Activated CD8-positive, alpha-beta memory T cell treated with anti-CD3 and anti-CD28 coated beads, Interleukin-2, amount 10 ng/mL, durations not matched to agents 7 days and 5 days (primary cell): ENCODE measurements at places on chromosomes 1 and 21. TPM values are rescaled to one million over a fixed set of nuclear protein-coding genes. Genes with fewer than 3 reads are reported as not detected.

Gene FAM72C
- 10.9 TPM for total RNA-seq

Gene LORICRIN
- total RNA-seq = not detected

DNA sequence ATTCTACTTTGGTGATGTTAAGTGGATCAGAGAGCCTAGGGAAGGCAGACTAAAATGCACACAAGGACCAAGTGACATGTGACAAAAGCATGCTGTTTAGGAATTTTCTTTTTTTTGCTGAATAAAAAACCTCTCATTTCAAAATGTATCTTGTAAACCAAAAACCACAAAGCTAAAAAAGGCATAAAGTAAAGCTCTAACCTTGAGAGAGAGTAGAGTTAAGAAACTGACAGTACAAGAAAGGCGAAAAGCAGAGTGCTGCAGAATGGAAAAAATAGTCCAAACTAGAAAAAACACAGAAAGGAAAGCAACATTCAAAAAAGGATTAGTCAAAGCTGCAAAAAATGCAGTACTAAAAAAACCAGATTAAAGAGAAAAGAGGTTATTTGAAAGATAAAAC lies 76.5 kb downstream of the EPS15 start:
- no peak overlapping the region for H3K4me3 ChIP-seq
- peak overlapping the region; percentile 75 for H3K27ac ChIP-seq
- peaks cover 47% of the 10 kb centered on the region for H3K36me3 ChIP-seq
- no peak for DNase-seq

DNA sequence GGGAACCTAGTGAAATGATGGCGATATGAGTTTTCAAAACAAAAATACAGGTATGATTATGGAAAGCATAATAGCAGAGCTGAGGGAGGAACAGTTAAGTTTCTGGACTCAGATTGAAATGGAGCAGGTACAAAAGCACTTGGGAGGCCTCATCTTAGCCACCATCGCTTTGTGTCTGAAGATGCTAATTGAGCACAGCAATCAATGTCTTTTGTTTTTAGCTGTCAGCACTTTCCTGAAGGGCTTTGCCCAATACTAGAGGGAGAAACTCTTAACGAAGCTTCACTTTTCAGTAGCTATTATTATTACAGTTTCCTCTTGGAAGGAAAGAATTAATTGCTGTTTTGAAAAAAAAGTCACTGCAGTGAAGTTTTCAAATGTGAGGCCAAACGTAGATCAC lies 348.7 kb downstream of the RWDD3 start:
- no peaks in the 10 kb centered on the region for H3K27me3 ChIP-seq
- no peak for DNase-seq
- H3K4me1 ChIP-seq = no peaks in the 10 kb centered on the region
- H3K4me3 ChIP-seq = no peak overlapping the region
- no peaks in the 10 kb centered on the region for H3K36me3 ChIP-seq
- no peak overlapping the region for H3K27ac ChIP-seq

DNA sequence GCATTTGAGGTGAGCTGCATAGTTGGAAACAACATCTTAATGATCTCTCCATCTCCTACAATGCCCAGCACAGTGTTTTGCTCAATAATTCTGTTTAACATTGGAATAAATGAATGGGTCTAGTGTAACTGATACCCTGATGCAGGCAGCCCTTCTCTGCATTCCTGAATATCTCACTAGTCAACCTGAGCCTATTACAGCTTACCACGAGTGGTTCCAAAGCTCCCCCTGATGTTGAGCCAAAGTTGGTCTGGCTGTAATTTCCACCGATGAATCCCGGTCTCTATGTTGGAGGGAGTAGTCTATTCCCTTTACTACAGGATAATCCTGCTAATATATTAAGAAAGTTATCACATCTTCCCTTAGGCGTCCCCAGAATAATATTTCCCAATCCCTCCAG lies 63.8 kb downstream of the ZBTB18 start:
- H3K27ac ChIP-seq = no peak overlapping the region
- H3K4me3 ChIP-seq = no peak overlapping the region
- no peaks in the 10 kb centered on the region for H3K36me3 ChIP-seq
- H3K27me3 ChIP-seq = peaks cover 20% of the 10 kb centered on the region

DNA sequence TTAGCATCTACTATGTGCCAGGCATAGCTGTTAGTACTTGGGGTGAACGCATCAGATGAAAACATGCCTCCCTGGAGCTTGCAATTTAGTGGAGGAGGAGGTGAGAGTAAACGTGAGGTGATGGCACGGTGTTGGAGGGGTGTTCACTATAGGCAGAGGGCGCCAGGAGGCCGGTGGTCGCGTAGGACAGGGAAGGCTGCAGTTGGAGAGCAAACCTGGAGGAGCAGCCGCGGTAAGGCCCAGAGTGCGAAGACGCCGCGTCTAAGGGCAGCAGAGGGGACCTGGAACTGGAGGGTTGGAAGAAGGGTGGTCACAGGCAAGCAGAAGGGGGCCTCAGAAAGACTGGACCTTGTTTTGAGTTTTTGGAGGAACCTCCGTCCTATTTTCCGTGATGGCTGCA lies 30.2 kb upstream of the TRIM17 start:
- H3K27me3 ChIP-seq = peaks cover 46% of the 10 kb centered on the region
- DNase-seq = no peak
- peak overlapping the region; percentile 38 for H3K4me3 ChIP-seq
- peaks cover 28% of the 10 kb centered on the region for H3K4me1 ChIP-seq

DNA sequence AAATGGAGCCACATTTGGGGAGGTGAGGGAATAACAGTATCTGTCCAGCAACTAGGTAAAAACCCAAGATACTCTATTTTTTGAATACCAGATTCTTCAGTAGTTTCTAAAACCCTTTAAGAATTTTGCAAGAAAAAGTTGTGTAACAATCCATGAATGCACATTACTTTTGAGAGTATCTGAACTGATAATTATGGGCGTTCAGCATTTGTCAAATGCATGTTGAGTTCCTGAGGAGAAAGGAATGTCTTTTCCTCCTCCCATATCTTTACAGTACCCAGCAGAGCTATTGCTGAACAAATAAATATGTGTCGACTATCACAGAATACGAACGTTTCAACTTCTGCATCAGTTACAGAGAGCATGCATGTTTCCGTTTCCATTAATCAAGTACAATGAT lies 104.5 kb downstream of the PCNX2 start:
- no peak overlapping the region for H3K4me3 ChIP-seq
- H3K4me1 ChIP-seq = no peaks in the 10 kb centered on the region
- H3K27ac ChIP-seq = no peak overlapping the region
- peaks cover 32% of the 10 kb centered on the region for H3K36me3 ChIP-seq
- no peaks in the 10 kb centered on the region for H3K27me3 ChIP-seq
- DNase-seq = no peak

GRCh38 chr1:192749349-192749748 lies 59.5 kb upstream of the RGS2 start:
- H3K36me3 ChIP-seq = no peaks in the 10 kb centered on the region
- no peaks in the 10 kb centered on the region for H3K27me3 ChIP-seq
- H3K27ac ChIP-seq = no peak overlapping the region
- H3K4me3 ChIP-seq = no peak overlapping the region
- no peaks in the 10 kb centered on the region for H3K4me1 ChIP-seq
- DNase-seq = no peak

DNA sequence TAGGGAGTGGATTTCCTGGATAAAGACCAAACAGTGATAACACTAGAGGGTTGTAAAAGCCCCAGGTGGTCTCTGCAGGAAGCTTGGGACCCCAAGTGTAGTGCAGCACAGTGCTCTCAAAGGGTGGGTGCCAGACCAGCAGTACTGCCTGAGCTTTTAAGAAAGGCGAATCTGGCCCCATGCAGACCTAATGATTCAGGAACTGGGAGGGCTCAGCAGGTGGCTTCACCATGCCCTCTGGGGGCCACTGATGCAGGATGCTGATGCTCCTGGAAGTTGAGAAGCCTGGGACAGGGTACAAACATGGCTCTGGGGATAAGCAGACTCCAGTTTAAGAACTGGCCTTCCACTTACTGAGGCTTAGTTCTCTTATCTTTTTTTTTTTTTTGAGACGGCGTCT lies 29.1 kb upstream of the NEK2 start:
- no peaks in the 10 kb centered on the region for H3K4me1 ChIP-seq
- no peak overlapping the region for H3K27ac ChIP-seq
- H3K36me3 ChIP-seq = no peaks in the 10 kb centered on the region
- no peak overlapping the region for H3K4me3 ChIP-seq

GRCh38 chr1:199667089-199667488 lies 360.4 kb upstream of the NR5A2 start:
- no peak overlapping the region for H3K27ac ChIP-seq
- no peaks in the 10 kb centered on the region for H3K4me1 ChIP-seq
- no peaks in the 10 kb centered on the region for H3K36me3 ChIP-seq
- H3K27me3 ChIP-seq = peaks cover 8% of the 10 kb centered on the region
- H3K4me3 ChIP-seq = no peak overlapping the region

GRCh38 chr1:92599184-92599583 lies 112.5 kb upstream of the GFI1 start:
- no peak overlapping the region for H3K27ac ChIP-seq
- peaks cover 17% of the 10 kb centered on the region for H3K4me1 ChIP-seq
- no peaks in the 10 kb centered on the region for H3K27me3 ChIP-seq
